ENCODE measurements at places on chromosomes 11 and 22.
A peak's percentile ranks its signal among the peaks of the same experiment; 100 is the strongest.

DNA sequence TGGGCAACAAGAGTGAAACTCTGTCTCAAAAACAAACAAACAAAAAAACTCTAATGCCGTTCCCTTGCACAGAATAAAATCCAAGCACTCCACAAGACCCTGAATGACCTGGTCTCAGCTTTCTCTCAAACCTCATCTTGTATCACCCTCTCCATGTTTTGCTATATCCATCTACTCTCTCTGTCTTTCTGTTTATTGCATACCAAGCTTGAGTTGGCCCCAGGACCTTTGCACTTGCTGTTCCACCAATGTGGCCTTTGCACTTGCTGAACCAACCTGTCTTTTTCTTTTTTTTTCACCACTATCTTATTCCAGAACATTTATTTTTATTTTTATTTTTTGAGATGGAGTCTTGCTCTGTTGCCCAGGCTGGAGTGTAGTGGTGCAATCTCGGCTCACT lies 2.0 kb upstream of the L3MBTL2 start:
- DNase-seq, result no peak

- no peak for DNase-seq
Observed at GRCh38 chr11:128133501-128133900, 453.9 kb downstream of the ETS1 start.

GRCh38 chr11:74325649-74326645 lies 14.5 kb upstream of the P4HA3 start:
- DNase-seq, result no peak

DNA sequence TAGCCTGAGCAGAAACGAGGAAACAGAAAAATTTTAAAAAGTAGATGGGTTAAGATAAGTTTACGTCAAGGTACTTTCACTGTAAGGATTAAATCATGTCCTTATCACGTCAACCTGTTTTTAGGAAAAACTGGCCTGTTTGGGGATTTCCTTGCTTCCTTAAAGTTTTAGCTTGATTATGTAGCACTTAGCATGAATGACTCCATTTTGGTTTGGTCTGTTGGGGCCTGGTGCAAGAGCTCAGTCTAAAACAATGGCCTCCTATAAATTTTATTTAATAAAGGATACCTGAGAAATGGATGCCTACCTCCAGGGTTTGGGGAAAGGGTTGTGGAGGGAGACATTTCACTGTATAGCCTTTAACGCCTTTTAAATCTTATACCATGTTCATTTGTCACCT lies 33.2 kb upstream of the CSTF3 start:
- no peak for DNase-seq

GRCh38 chr22:21443735-21444421 lies 23.3 kb upstream of the TMEM191C start:
- no peak for DNase-seq

GRCh38 chr11:134485316-134485715 lies 73.3 kb upstream of the B3GAT1 start:
- DNase-seq, result no peak

DNA sequence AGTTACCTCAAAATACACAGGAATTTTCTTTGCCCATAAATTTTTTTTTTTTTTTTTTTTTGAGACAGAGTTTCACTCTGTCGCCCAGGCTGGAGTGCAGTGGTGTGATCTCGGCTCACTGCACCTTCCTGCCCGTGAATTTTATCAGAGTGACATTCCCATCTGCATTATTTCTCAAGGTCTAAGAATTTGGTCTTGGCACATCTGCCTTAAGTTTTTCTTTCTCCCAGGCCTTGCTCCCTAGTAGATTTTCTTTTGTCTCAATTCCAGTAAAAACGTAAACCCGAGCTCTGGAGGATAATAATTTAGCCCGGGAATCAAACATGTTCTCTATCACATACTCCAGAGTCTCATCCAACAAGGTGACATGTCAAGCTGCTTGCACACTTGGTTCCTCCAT lies 12.4 kb downstream of the TRIM6 start:
- DNase-seq, result no peak

DNA sequence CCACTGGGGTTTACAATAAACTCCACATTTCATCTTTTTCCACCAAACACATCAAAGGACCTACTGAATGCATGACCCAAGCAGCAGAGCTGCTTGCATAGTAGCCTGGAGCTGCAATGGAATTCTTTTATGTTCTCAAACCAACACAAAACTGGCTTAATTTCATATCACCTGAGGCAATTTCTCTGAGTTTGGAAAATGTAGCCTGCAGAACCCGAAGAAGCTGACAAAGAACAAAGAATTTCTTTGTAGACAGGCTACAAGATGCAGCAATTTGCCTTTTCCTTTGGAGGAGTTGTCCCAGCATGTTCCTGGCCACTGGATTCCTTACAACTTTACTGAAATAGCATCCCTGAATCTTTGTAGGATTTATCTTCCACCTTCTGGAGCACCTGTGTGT lies 5.5 kb upstream of the TECTA start:
- DNase-seq, result no peak

GRCh38 chr11:78850078-78850477 lies 275.4 kb upstream of the NARS2 start:
- DNase-seq, result no peak

DNA sequence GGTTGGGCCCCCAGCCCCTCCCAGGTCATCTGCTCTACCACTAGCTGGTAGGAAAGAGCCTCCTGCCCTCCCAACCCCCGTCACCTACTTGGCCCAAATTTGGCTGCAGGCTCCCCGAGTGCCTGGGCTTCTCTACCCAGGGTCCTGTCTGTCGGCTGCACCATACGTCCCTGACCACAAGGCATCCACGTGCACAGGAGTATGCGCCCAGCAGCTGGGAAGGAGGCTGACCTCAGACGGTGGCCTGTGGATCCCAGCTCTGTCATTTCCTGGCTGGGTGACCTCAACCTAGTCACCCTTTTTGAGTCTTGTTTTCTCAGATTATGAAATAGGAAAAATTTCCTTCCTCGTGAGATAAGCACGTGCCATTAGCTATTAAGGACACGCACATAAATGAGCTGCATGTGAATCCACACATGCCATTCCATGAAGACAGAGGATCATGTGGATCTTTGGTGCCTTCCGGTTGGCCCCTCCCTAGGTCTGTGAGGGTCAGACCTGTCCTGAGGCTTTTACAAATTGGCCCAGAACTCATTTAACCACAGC lies 13.7 kb downstream of the CYB561A3 start:
- DNase-seq, result no peak

- no peak for DNase-seq
Observed at GRCh38 chr22:29539105-29539504, 14.5 kb downstream of the THOC5 start.

GRCh38 chr11:61332797-61333549 lies at the start of the genes DDB1 and TKFC:
Gene DDB1, minus strand, starts transcription at chr11:61333105. Its CDS starts 137 bp downstream, at chr11:61332968.
Gene TKFC, plus strand, starts transcription at chr11:61333228. Its CDS starts 1,501 bp downstream, at chr11:61334729.
- peak; percentile 63 for DNase-seq

DNA sequence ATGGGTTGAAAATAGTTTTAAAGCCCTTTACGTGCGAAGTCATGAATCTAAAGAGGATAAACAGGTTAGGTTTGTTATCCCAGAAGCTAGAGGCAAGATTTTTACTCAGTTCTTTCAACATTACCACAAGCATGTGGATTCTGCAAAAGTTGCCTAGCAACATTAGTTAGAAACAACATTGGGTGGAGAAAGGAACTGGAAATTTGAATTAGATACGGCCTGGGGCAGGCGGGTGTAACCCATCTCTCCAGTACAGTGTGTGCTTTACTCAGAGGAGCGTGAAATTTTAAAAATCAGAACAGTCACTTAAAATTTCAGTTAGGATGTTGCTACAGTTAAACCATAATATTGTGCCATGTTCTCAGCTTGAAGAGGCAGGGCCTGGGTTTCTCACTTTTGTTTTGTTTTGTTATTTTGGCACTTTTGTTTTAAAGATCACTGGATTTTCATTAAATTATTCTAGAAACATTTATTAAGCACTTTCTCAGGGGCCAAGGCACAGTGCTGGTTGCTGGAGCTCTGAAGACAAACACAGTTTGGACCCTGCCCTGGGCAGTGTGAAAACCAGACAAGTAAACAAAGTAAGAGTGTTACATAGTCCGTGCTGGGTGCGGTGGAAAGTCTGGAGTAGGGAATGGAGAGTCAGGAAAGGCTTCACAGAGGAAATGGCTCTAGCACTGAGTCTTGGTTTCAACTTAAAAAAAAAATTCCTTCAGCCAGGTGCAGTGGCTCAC lies 4.4 kb upstream of the WEE1 start:
- peak; percentile 67 for DNase-seq

DNA sequence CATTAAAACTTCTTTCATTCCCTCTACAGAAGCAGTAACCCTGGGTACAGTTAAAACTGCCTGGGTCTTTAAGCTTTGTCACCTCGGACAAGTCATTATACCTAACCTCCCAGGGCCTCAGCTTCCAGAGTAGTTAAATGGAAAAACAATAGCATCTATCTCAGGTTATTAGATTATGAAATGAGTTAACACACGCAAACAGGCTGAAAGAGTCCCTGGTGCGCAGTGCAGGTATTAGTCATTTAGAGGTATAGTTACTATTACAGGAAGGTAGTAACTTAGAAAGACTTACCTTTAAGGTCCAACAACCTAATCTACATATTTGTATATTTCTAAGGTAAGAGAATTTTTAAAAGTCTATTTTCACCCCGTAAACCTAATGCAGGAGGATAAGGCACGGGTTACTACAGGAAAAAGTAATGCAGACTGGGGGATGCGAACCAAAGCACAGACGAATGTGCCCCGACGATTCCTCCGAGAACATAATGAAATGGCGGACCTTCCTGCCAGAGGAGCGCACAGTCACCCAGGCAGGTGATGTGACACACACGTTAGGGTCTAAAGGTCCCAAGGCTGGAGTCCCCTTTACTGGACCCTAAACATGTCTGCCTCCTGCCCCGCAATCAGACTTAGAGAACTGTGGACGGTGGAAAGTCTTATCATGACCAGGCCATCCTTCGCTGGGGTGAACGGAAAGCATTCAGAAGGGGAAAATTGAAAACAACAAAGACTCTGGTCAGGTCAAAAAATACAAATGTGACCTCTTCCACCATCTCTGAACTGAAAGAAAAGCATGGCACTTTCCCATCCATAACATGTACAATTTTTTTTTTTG lies 1.3 kb downstream of the NAP1L4 start:
- no peak for DNase-seq

DNA sequence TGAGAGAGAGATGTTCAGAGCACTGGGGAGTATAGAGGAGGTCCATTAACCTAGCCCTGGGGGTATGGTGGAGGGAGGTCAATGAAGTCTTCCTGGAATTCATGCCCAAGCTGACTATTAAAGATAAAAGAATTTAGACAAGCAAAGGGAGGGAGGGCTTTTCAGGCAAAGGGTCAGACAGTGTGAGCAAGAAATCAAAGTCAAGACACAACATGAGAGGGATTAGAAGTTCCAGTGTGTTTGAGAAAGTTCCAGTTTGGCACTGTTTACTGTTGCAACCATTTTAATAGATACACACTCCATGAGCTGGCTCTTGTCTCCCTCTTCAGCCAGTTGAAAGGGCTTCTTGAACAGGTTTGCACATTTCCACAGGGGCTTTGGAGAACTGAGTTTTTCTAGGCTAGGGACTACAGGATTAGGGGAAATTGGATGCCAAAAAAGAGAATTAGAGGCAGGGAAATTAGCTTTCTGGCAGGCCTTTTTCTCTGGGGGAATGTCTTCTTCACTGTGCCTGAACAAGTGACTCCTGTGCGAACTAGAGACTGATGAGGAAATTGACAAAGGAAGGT lies 14.7 kb upstream of the NNMT start:
- DNase-seq, result no peak

DNA sequence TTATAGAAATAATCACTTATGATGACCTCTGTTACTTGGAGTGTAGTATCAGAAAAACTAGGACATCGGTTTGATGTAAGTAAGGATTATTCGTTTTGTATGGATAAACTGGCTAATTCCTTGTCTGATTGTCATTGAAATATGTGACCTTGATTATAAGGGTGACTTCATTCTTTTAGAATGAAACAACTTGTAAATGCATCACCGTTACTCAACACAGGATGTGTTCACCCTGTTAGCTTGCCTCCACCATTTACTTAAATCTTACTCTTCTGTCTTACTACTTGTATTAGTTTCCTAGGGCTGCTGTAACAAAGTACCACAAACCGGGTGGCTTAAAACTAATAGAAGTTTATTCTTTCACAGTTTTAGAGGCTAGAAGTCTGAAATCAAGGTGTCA lies 7.9 kb downstream of the SFI1 start:
- DNase-seq, result no peak
